ENCODE measurements at places on chromosomes 3 and 15.
A peak's percentile ranks its signal among the peaks of the same experiment; 100 is the strongest.

DNA sequence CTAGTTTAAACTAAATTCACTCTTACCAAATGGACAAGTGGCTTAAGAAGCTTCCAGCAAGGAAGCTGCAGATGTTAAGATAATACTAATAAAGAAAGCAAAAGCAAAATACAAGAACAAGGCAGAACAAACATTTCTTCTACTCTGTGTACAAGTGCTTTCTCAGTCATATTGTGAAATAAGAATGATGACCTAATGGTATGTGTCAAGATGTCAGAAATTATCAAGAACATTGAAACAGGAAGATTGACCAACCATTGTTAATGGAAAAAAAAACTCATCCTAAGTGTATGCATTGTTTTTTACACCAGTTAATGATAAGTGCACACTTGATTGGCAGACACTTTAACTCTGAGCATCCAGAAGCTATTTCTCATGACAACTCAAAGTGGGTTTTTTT lies 65.4 kb upstream of the P2RY1 start:
- DNase-seq: no peak

DNA sequence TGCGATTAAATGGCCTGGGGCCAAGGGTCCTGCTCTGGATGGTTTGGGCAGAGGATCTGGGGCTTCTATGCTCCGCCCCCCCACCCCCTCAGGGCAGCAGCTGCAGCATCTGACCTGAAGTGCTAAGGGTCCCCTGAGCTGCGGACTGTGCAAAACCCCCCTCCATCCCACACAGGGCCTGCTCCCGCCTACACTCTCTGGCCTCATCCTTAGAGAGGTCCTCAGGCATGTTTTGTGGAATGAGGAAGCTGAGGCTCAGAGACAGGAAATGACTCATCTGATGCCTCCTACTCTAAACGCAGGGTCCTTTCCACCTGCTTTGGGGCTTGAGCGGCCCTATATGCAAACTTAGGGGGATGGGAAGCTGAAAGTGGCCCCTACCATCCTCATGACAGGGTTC lies 59.5 kb upstream of the CTSH start:
- peak; percentile 69 for DNase-seq

DNA sequence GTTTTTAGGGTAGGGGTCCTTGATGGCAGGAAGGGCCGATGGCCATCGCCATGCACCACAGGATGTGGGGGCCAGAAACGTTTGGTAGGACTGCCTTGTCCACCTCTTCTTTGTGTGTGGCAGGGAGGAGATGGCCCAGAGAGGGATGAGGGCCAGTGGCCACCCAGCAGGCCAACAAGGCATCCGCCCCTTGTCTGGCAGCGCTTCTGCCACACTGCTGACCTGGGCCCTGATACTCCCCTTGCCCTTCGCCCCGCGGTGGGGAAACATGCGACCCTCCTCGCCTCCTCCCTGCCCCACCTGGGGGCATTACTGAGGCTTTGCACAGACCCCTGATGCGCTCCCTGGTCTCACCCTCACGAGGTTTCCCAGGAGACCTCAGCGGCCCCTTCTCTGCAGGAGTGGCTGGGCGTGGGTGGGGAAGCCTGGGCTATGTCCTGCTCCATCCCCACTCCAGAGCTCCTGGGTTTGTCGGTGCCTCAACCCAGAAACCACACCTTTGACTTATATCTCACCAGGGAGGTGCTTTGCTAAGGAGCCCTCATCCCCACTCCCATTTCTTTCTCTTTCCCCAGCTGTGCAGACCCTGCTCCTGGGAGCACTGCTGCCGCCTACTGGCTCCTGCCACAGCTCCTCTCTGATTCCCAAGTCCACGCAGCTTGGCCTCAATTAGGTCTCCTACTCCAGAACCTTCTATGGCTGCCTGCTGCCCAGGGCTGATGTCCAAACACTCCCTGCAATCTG lies 38.7 kb downstream of the FEM1B start:
- DNase-seq: no peak

DNA sequence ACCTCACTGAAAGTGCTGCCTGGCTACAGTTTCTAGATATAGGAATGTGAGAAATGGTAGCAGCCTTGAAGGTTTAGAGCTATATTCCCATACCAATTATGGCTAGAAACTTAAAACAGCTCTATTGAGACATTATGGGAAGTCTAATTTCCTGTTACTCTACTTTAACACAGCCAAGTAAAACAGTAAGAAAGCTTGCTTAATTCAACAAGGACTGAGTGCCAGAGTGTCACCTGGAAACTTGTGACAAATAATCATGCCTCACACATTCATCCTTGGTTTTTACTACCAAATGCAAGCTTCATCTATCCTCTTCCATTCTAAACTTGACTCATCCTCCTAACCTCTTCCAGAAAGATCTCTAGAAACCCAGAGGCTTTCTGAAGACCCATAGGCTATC lies 41.7 kb downstream of the UBE3A start:
- DNase-seq: no peak

DNA sequence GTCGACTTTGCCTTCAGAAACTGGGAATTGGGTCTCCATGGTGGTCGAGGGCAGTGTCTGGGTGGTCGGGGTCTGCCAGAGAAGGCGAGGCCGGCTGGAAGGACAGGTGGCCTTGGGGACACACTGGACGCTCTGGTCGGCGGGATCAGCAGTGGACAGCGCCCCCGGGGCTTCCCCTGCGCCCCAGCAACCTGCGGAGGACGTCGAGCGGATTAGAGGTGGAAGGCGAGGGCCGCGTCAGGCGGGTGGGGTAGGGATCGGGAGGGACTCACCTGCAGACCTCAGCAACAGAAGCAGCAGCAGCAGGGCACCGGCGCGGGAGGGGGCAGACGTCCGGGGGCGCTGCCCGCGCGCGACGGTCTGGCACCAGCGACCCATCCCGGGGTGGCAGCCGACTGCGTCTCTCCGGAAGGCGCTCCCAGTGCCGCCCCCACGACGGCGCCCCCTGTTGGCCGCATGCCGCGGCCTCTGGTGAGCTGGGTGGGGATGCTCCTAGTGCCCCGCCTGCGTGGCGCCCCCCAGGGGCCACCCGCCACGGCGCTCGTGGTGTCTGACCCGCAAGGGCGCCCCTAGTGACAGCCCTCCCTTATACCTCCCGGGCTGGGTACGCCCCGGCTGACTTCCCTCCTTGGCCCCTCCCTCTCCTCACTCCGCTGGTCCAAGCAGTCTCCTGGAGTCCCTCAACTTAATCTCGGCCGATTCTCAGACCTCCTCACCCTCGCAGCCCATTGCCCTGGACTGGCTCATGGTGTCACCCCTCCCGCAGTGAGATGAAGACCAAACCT lies at the start of gene PRSS50:
TSS of gene PRSS50 (minus strand) at position 423 of the 785 bp plus-strand sequence. CDS start at position 378, 45 bp downstream.
- no peak for DNase-seq

- DNase-seq: no peak
Observed at GRCh38 chr15:59866642-59867041, 137.5 kb upstream of the FOXB1 start.
